CD4-positive, alpha-beta T cell treated with Interleukin-6 for 4 hours (primary cell): ENCODE measurements at places on chromosomes 5 and 9.

- no peak for DNase-seq
These were observed 45.7 kb upstream of the PIK3R1 start for GRCh38 chr5:68169903-68170302.

DNA sequence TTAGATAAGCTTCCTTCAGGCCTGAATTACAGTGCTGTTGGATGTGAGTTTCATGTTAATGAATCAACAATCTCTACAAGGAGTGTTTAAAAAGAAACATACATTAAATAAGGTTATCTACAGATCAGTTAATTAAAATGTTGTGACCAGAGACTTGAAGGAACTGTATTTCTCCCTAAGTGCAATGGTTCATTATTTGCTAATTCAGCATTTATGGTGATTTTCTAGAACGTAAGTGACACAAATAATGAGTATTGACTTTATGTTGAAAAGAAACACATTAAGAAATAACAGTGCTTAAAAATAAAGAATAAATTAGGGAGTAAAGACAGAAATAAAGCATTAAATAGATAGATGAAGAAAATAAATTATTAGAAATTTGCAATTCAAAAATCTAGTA is 74.5 kb downstream of the ADAMTSL1 start:
- DNase-seq = no peak

DNA sequence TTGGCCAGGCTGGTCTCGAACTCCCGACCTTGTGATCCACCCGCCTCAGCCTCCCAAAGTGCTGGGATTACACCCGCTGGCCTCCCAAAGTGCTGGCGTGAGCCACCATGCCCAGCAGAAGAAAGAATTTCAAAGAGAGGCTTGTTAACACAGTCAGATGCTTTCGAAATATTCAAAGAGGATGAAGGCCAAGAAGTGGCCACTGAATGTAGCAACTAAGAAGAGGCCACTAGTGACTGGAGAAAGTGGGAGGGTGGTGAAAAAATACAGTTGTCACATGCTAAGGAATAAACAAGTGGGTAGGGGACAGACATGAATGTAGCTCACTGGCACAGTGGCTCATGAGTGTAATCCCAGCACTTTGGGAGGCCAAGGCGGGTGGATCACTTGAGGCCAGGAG is 13.0 kb upstream of the TPM2 start:
- no peak for DNase-seq

DNA sequence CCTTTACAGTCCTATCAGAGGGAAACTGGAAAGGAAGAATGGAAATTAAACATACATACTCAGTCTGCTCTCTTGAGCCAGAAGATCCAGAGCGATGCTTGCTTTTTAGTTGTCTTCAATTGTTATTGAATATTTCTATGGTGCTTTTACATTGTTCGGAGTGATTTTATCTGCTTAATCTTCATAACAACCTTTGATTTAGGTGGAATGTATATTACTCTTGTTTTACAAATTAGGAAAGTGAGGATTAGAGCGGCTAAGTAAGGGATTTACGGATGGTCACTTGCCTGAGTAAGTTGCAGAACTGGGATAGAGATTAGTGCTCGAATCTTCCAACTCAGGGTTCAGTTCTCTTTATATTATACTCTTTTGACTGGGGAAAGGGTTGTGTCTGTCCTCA is 69.1 kb downstream of the PBX3 start:
- no peak for DNase-seq

GRCh38 chr5:126718236-126718868 is 58.6 kb upstream of the LMNB1 start:
- no peak for DNase-seq

DNA sequence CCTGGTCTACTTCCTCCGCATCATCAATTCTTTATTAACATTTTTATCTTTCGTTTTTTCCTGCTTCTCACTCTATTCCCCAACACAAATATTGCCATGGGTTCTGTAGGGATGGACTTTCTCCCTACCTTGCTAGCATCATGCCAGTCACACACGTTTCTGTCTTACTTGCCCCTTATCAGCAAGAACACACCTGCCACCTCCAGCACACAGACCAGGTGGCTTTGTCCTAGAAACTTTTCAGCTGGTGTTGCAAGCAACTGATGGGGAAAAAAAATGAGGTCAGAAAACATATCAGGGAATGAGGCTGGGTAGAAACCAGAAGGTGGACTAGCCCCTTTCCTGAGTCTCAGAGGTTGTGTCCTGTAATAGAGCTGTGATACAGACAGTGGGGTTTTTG is 5.8 kb downstream of the SH3RF2 start:
- no peak for DNase-seq

DNA sequence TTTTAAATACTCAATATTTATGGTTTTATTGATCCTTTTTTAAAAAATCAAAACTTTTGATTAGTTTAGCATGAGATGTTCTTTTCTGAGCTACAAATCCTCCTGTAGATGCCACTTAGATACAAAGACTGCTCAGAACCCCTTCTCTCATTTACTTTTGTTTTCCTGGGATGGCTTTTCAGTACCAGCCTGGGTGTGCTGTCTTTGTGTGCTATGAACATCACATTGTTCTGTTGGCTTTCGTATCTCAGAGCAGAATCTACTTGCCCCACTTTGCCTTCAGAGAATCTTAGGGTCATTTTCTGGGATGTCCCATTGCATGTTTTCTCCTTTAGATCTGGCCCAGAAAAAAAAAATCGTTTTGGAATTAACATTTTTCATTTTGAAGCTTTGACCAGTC is 85.9 kb downstream of the RASGRF2 start:
- DNase-seq = no peak

DNA sequence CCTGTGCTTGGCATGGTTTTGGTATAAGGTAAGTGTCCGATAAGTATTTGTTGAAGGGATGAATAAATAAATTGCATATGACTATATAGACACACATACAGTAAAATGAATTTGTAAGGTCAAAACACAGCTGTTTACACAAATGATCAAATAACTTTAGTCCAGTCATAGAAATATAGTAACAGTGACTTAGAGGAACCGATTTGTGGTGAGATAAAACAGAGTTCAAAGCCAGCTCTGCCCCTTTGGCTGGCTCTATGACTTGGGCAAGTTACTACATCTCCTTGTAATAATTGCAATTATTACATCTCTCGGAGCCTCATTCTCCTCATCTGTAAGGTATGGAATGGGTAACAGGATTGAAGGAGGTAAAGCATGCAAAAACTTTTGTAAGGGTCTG is 384.0 kb downstream of the PLK2 start:
- no peak for DNase-seq

DNA sequence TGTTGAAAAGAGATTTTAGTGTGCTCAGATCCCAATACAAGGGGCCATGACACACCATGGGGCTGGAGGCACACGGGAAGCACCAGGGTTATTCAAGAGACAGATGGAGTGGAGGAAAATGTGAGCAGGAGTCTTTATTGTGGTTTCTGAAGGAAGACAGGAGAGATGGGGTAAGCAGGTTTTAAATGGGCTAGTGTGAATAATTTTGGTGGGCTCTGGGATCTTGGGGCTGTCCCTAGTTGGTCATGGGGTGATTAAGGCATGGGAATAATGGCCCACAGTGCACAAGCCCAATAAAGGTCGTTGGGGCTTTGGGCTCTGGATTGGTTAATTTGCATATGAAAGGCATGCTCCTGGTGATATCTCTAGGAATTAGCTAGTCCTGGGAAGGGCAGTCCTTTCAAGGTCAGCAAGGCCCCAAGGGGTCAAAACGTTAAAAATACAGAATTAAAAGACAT is 3.6 kb upstream of the SCGB3A2 start:
- no peak for DNase-seq

DNA sequence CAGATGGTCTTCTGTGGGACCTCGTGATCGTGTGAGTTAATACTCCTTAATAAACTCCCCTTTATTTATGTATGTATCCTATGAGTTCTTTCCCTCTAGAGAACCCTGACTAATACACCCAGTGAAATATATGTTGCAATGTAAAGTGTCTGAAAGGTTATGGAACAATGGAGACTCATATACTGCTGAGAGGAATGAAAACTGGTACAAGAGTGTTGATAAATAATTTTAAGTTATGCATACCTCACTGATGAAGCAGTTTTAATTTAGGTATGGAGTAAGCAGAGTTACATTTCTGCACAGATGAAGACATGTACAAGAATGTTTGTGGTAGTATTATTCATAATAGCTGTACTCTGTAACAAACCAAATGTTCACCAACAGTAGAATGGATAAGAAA is 438.3 kb downstream of the TAF11L14 start:
- DNase-seq = no peak

DNA sequence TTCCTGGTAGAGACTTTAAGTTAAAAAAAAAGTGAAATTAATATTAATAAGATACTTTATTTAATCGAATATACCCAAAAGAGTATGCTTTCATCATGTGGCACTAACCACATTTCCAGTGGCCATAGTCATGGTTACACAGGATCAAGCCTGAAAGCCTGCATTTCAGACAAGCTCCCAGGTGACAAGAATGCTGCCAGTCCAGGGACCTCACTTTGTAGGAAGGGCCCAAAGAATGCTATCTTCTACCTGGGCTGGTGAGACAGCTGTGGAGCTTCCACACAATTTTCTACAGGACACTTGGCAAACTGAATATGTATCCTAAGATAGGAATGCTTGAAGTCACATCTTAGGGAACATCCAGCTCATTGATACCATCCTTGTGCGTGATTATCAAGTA is 203.8 kb downstream of the AUH start:
- DNase-seq = no peak
